Cerebellar cortex (tissue), 1 donor: ENCODE measurements at places on chromosomes 2 and 18.

- peak; percentile 82 for DNase-seq
These were observed at the start of gene SLC16A14 for GRCh38 chr2:230068651-230069055. TSS of gene SLC16A14 (minus strand) at chr2:230068924. CDS start at chr2:230059352, 9,572 bp downstream.

DNA sequence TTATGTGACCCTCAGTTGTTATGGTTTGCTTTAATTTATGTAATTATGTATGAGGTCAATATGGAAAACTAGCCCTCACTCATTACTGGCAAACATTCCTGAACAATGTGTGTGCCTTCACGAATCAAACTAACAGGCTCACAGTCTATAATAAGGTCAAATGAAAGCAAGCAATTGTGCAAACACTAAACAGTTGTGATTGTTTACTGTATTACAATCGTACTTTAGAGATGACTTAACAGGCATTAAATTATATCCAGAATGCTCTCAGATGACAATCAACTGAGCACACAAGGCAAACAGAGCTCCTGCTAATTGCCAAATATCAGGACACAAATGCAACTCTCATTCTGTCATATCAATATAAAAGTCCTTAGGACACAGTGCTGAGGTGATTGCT is 29.5 kb downstream of the COL5A2 start:
- no peak for DNase-seq

DNA sequence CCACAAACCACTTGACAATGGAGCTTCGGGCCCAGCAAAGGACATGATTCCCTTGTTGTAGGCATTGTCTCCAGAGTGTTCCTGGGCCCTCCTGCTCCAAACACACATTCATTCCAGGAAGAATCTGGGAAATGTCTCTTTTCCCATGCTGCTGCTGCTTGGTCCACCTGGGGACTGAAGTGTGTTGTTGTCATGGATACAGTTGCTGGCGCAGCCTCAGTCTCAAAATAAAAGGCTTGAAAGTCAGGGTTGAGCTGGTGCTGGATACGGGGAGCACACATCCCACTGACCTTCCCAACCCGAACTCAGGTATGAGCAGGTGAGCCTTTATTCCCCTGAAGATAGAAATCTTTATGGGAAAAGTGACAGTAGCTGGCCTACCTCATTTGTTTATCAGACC is 30.6 kb upstream of the SPP2 start:
- no peak for DNase-seq

DNA sequence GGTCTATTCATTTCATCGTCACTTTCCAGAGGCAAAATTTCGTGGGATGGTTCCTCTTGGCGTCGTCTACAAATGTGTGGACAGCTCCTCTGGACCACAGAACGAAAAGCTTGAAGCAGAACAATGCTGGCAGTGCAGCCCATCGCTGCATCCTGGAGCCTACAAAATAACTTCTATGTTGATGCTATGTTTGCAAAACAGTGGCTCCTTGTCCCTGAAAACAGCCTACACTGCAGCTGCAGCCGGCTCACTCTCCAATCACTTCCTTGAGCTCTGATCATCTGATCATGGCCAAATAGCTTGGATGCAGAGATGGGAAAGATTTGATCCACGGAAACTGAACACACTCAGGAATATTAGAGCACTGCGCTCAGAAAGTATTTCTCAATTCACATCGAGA is 60.0 kb downstream of the DOCK10 start:
- peak; percentile 13 for DNase-seq

GRCh38 chr2:237806334-237806733 is 7.8 kb downstream of the RBM44 start:
- DNase-seq = no peak

- DNase-seq = peak; percentile 80
These were observed 64.0 kb downstream of the REL start for GRCh38 chr2:60945341-60945740.

DNA sequence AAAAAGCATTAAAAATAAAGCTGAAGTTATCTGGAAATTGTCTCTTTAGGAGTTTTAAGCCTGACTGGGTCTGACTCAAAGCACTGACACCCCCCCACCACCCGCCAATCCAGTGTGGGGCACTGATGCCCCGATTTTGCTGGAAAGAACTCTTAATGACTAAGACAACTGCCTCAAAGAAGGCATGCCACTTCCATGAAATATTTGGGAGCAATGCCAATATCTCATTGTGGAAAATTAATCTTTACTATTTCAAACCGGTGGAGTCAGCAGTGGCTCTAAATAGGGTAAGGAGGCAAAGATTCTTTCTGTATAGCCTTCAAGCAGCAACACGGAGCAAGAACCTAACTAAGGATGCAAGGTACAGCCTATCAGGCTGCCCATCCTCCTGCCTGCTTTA is 4.5 kb downstream of the FKBP7 start:
- no peak for DNase-seq

DNA sequence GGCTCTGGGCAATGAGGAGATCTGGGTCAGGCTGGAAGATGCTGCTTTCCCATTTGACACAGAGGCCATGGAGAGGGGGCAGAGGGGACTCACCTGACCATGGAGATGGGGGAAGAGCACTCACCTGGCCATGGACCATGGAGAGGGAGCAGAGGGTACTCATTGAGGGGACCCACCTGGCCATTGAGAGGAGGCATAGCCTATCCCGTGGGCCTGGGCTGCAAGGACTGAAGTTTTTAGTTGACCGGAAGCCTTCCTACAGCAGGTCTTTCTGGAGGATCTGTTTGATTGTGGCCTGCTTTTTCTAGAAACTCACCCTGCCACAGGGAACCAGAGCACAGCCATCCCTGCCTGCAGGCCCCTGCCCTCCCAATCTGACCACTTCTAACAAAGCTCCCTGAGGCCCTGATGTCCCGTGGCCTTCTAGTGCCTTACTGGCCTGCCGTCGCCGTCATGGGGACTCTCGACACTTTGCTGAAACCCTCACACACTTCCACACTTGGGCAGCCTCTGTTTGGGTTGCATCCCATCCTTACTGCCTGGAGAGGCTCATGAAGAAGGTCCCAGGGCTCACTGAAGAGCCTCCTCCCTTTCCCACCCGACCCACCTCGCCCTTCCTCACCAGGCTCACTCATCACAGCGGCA is 5.1 kb upstream of the PROM2 start:
- DNase-seq = no peak

GRCh38 chr2:220963930-220964329 is 608.2 kb downstream of the EPHA4 start:
- no peak for DNase-seq

GRCh38 chr2:122150524-122151280 is 395.3 kb downstream of the TSN start:
- no peak for DNase-seq

DNA sequence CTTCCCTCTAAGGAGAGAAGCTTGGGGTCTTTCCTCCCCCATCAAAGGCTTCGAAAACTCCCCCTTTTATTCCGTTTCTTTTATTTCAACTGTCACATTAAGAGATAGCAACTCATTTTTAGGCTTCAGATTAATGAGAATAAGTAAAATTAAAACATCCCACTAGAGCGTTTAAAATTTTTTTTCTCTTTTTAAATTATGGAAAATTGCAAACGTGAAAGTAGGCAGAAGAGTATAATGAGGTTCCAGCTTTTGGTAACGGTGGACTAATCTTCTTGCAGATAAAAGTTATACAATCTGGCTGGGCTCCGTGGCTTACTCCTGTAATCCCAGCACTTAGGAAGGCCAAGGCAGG is 21.9 kb upstream of the RMP24 start:
- no peak for DNase-seq

DNA sequence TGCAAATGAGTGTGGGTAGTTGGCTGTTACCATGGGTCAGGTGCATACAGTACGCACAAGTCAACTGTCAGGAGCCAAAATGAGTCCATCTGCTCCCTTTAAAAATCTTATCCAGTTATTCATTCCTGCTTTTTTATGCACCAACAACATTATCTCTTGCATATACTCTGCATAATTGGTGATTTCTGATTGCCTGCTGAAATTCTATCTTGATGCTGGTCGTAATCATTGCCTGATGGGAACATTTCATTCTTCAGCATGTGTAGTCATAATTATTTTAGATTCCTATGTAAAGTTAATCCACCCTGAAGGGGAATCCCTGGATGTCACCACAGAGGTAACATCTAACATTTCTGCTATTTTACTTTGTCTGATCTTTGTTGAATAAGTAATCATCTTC is 102.2 kb upstream of the RND3 start:
- no peak for DNase-seq

- DNase-seq = peak; percentile 27
These were observed 55.2 kb downstream of the CCDC88A start for GRCh38 chr2:55364189-55365055.

DNA sequence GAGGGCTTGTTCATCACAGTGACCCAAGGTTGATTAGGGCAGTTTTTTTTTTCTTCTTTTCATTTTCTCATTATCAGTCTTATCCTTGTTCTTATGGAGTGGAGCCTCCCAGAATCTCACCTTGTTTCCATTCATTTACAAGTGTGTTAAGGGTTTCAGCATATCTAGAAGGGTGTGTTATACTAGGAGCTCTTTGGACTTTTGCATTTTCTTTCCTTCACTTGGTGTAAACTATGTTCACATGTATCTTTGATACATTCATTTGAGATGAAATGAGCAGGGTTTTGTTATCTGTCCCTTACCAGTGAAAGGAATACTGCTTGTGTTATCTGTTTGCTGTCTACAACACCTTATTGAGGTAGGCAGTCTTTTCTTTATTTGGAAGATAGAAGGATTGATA is 96.7 kb downstream of the WDR7 start:
- DNase-seq = peak; percentile 7

DNA sequence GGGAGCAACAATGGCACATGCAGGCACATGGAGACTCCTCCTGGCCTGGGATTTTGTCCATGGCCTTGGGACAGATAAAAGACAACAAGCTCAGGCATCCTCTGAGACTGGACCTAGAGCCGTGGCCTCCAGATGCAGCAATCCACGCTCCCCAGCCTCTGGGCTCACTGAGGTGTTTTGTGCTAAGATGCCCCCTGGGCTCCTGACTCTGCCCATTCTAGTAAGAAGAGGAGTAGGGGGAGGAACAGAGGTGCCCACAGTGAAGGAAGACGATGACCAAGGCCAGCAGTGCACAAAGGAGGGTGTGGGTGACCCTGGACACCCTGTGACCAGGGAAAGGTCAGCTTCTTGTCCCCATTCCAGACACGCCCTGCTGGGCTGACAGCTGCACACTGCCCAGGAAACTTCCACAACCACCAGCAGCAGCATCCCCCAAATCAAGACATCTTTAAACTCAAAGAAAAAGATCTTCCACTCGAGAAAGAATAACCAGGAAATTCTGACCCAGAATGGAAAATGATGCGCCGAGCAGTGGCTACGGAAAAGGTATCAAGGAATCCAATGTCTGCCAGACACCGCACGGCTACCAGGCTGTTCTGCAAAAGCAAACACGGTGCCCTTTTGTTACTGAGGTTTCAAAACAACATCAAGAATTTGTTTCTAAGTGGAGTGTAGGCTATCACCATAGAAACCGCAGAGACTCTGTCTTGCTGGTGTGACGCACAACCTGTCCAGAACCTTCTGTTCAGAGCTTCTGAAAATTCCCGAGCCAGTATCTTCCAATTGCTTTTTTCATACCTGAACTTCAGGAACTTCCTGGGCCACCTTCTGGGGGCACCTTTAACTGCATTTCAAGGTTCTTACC is 65.5 kb downstream of the ZNF516 start:
- no peak for DNase-seq

GRCh38 chr2:151381266-151381665 is 23.9 kb downstream of the TNFAIP6 start:
- no peak for DNase-seq

GRCh38 chr18:27564066-27564465 is 379.0 kb upstream of the CHST9 start:
- no peak for DNase-seq

DNA sequence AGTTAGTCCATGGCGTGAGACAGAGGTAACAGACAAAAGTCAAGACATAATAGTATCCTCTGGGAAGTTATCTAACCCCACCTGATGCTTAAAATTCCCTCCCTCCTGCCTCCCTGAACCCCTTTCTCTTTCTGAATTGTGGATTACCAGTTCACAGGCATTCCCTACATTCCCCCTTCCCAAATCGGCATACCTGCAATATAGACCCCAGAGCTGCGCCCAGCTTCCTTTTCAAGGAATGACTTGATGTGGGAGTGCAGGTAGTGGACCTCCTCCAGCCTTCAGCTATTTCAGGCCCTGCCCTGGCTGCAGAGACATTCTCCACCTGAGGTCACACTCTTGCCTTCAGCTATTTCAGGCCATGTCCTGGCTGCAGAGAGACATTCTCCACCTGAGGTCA is 111.1 kb upstream of the KLF7 start:
- no peak for DNase-seq

- no peak for DNase-seq
These were observed 52.4 kb downstream of the OSBPL6 start for GRCh38 chr2:178246696-178247095.

DNA sequence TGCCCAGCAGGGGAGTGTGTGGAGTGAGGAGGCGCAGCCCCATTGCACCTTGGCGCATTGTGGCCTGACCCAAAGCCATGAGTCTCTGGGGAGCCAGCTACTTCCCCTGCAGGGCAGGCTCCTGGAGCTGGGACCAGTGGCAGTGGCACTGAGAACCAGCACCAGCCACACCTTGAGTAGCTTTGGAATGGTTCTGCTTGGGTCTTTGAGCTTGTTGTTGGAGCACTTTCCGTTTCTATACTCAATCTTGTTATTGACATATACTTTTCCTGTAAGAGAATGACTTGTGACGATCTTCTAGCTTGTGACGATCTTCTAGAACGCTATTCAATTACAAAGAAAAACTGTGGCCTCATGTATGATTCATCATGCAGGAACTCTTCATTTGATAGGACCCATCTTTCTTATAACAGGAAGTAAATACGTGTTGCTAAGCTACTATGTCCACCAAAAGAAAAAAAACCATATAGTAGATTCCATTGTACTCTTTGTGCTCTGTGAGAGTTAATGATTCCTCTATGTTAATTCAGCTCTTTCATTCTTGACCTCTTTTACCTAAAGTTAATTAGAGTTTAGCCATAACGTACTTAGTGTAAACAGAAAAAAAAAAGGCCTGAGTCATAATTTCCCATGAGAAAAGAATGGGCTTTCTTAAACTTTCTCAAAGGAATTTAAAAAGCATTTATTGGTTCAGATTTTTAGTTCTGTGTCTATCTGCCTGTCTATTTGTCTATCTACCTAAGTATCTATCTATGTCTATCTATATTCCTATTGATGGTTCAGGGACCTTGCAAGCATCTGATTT is 113.1 kb downstream of the GATA6 start:
- DNase-seq = no peak

DNA sequence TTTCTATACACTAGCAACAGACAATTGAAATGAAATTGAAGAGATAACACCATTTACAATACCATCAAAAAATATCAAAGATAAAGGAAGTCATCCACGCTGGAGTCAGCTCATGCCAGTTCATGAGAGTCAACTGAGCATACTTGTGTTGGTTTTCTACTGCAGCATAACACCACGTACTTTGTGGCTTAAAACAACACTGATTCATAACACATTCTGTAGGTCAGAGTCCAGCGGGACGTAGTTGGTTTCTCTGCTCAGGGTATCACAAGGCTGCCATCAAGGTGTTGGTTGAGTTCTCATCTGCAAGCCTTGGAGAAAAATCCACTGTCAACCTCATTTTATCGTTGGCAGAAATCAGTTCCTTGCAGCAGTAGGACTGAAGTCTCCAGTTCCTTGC is 84.2 kb downstream of the TEX51 start:
- DNase-seq = no peak
